Neural crest cell (in vitro differentiated cells): ENCODE measurements at places on chromosomes 7 and 10.
A peak's percentile ranks its signal among the peaks of the same experiment; 100 is the strongest.

- DNase-seq = no peak
Measured at GRCh38 chr7:25385506-25386136, 157.3 kb upstream of the NPVF start.

DNA sequence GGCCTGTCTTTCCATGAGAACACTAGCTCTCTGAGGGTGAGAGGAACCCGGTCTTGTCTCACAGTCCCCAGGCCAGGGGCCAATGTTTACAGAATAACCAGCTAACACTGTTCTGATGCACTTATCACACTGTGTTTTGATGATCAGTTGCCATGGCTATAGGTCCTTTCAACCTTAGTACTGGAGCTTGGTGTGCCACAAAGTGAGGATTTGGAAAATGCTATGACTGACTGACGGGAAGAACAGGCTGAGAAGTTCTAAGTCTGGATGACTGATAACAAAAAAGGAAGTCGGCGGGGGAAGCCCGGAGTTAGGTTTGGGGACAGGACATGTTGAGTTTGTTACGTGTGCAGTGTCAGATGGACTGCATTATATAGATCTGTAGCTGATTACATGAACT, 141.8 kb downstream of the CTTNBP2 start:
- DNase-seq = no peak

DNA sequence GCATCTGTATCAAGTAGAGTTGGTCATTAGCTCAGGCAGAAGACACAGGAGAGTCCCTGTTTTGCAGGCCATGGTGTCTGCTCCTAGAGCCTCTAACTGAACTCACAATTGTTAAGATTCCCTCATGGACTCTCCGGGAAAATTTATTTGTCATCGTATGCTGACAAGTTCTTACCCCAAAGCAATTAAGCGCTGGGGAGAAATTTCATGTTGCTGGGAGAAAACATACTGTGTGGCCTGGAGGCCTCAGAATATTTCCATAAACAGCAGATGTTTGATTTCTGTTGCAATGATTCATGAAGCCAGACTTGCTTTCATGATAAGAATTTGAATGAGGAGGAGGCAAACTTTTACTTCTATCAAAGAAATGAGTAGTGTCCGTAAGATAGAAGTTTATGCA, 583.2 kb downstream of the GATA3 start:
- no peak for DNase-seq

- DNase-seq = peak; percentile 58
Measured at GRCh38 chr7:44534501-44534900, 6.6 kb downstream of the NPC1L1 start.

DNA sequence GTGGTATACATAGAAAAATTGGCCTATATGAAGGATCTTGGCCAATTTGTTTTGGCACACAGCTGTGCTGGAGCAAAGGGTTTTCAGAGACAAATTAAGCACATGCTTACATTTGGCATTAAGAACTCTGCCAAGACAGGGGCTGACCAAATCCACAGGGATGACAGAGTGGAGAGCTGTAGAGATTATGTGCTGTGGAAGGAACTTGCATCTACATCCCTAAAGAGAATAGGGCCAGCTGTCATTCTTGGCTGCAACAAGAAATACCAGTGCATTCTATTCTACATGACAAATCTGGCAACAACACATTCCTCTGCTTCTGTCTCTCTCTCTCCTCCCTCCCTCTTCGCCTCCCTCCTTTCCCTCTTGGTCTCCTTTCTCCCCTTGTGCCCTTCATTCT, 75.6 kb downstream of the POM121L12 start:
- DNase-seq = no peak
